ENCODE measurements at places on chromosomes 12 and 14.
A peak's percentile ranks its signal among the peaks of the same experiment; 100 is the strongest.

DNA sequence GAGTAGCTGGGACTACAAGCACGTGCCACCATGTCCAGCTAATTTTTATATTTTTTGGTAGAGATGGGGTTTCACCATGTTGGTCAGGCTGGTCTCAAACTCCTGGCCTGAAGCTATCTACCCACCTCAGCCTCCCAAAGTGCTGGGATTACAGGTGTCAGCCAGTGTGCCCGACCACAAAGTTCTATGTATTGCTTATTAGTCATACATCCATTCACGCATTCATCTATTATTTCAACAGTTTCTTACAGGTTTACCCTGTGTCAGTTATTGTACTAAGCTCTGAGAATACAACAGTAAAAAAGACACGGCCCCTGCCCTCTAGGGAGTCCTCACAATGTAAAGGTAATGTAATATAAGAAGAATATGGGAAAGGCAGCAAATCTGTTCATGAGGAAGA is 188.9 kb upstream of the BTG1 start:
- no peak for DNase-seq

- no peak for DNase-seq
Observed at GRCh38 chr12:84128117-84128991, 784.2 kb downstream of the SLC6A15 start.

DNA sequence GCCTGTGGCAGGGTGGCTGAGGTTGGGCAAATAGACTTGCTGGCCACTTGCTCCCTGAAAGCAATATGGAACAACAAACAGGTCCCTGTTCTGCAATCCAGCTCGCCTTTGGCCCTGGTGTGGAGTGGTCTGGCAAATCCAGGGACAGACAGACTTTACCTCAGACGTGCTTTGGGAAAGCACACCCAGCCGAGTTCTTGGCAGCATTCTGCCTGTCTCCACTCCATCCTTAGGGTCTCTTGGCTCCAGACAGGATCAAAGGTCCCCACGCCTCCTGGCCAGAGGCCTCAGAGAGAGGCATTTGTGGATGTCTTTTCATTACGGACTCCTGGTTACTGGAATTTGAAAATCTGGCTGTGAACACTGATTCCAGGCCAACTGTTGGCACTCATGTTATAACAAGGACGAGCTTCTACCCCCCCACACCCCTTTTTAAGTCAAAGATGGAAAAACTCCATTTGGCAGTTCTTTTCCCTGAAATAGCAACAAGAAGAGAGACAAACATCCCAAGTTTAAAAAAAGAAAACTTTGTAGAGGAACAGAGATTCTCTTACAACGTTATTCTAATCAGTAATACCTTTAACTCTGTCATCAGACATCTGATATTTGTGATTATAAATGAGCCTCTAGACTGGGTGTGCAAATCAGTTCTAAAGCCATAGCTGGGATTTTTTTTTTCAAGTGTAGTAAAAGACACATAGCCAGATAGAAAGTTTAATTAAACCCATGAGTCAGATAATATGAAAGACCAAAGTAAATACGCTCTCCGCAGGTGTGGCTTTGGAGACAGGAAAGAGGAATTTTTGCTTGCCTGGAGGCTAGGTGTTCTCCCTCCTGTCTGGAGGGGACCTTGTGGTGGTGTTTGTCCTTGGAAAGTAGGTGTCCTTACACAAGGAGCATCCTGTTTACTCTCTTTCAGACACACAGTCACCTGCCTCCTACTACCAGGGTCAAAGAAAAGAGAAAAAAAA is 60.7 kb downstream of the GALNT8 start:
- no peak for DNase-seq

DNA sequence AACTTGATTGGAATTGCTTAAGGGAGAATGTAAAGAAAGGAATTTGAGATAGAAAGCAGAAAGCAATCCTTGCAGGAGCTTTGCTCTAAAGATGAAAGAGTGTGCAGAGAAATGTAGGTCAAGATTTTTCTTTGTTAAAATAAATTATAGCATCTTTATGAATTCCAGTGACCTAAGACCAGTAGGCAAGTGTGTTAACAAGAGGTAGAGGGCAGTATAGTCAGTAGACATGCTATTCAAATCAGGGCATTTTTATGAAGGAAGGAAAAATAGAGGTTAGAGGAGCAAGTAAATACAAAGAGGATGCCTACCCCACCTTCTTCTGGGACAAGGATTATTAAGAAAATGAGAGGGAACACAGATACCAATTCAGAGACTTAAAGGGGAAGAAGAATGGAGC is 148.5 kb downstream of the PLCZ1 start:
- DNase-seq, result peak; percentile 4

- no peak for DNase-seq
Observed at GRCh38 chr14:103994535-103995184, 52.3 kb upstream of the RD3L start.

GRCh38 chr12:20096430-20096829 is 271.9 kb upstream of the PDE3A start:
- no peak for DNase-seq

DNA sequence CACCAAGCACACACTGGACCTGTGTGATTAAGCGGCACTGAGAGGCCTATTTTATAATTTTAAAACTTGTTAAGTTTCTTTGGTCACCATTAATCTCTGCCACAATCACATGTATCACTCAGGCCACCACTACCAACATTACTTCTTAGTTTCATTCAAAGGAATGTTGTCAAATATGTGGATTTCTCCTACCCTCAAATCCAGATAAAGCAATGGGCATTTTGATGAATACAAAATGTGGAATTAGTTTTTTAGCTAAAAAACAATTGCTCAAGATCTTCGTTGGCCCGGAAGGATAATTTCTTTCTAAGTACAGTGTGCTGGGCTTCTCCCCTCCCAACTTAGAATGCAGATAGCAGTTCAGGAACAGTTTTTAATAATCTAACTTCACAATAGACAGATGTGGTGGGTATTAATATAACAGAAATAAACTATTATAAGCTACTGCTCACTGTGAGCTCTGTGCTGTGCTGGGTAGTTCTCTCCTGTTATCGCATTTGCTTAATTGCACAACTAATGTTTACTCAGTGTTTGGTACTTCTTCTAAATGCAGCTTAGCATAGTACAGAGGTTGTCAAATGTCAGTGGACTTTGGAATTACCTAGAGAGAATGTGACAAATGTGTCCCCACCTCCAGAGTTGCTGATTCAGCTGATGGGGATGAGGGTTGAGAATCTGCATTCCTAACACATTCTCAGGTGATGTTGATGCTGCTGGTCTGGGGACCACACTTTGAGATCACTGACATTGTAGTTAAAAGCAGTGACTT is 266.7 kb upstream of the AMIGO2 start:
- no peak for DNase-seq

DNA sequence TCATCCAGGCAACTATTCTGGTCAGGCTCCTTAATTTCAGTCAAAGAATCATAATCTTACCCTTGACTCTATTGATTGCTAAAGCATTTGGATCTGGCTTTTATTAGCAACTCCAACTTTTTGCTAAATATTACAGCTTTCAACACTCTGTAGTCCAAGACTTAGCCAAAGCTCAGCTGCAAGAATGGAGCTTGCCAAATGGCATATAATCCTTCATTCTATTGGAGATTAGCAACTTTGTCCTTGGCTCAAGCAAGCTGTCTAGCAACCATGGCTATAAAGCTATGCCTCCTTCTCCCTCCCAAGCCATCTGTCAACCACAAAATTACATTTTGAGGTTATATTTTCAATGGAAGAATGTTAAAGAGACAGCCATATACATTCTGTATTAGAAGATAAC is 23.1 kb upstream of the NID2 start:
- DNase-seq, result no peak

- no peak for DNase-seq
Observed at GRCh38 chr12:89339526-89339925, 12.8 kb downstream of the DUSP6 start.

GRCh38 chr12:32522331-32523221 is 123.2 kb downstream of the FGD4 start:
- DNase-seq, result peak; percentile 47

DNA sequence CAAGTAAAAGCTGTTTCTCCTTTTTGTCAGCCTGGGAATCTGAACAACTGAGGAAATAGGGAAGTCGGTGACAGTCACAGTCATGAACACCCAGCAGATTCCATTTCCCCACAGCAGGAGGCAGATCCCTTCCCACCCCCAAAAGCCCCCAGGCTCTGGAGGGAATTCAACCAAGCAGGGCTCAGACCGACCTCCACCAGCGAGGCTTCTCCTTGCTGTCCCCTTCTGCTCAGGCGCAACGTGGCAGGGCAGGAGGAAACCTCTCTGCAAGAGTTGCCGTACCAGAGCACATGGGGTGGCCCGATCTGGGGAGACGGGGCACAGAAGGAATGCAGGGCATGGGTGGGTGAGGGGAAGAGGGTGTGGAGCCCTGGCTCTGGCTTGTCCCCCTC is 319 bp downstream of the GALNT6 start:
- DNase-seq, result no peak

DNA sequence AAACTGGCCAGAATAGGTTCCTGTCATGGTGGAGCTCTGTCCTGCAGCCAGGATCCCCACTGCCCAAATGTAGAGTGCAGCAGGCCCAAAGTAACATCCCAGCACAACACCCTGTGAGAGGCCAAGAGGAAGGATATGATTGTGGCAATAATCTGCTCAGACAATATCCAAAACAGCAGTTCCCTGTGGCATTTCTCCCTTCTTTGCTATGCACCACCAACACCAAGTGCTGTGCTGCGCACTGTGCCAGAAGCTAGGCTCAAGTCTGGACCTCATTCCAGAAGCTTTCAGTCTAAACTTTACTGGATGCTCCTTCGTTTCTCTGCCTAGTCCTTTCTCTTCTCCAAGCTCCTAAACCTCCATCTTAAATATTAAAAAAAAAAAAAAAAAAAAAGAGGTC is 33.4 kb downstream of the SLC11A2 start:
- DNase-seq, result no peak

- DNase-seq, result no peak
Observed at GRCh38 chr12:3185260-3185870, 108.2 kb downstream of the TSPAN9 start.

GRCh38 chr14:75350505-75351060 is 72.0 kb downstream of the FOS start:
- no peak for DNase-seq

GRCh38 chr14:52950410-52950897 is 396 bp downstream of the FERMT2 start:
- DNase-seq, result peak; percentile 51

GRCh38 chr12:120630104-120630892 is 10.1 kb upstream of the CABP1 start:
- no peak for DNase-seq

GRCh38 chr14:23643533-23644194 is 7.5 kb downstream of the DHRS2 start:
- DNase-seq, result no peak

- DNase-seq, result no peak
Observed at GRCh38 chr12:101480849-101481248, 5.7 kb downstream of the SPIC start.

DNA sequence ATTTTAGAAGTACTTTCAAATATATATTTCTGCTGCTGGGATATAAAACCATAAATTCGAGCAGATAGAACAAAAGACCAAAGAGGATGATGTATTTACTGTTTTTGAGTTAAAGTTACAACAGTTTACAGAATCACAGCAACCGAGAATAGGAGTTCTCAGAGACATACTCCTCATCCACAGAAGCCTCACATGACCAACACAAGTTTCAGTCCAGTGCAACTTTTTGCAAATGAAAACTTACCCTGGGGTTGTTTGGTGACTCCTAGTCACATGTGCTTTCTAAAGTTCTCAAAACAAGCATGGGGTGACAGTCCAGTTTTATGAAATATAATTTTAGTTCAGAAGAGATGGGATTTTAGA is 117.1 kb downstream of the PRKCH start:
- DNase-seq, result no peak
